Nephron progenitor cell (in vitro differentiated cells): ENCODE measurements at places on chromosomes 3 and 15.

GRCh38 chr15:74400313-74400860 lies 32.9 kb upstream of the CYP11A1 start:
- H3K36me3 ChIP-seq = no peaks in the 10 kb centered on the region
- DNase-seq = no peak
- peaks cover 42% of the 10 kb centered on the region for H3K4me1 ChIP-seq

DNA sequence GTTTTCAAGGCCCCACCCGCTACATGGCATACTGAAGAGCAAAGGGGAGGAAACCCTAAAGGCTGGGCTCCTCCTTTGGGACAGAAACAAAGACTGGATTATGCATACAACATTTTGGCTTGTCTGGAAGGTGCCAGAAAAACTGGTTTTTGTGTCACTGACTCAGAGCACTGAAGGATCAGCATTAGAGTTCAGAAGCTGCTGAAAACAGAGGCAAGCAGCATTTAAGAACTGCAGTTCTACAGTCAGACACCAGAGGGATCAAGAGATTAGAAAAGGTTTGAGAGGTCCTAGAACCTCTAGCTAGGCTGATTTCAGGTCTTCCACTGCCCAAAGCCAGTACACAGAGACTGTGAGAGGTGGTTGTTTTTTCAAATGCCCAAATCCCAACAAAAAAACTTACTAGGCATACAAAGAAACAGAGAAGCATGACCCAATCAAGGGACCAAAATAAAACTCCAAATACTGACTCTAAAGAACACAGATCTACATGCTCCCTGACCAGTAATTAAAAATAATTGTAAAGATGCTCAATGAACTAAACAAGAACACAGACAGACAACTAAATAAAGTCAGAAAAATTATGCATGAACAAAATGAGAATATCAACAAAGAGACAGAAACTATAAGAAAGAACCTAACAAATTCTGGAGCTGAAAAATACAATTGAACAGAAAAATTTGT lies 91.2 kb downstream of the SENP2 start:
- no peak overlapping the region for H3K4me3 ChIP-seq
- H3K27me3 ChIP-seq = no peaks in the 10 kb centered on the region
- no peak overlapping the region for H3K27ac ChIP-seq
- no peaks in the 10 kb centered on the region for H3K4me1 ChIP-seq
- H3K36me3 ChIP-seq = peaks cover 89% of the 10 kb centered on the region

GRCh38 chr15:60208709-60209108 lies 189.1 kb downstream of the ANXA2 start:
- no peak overlapping the region for H3K27ac ChIP-seq
- H3K36me3 ChIP-seq = no peaks in the 10 kb centered on the region
- H3K4me3 ChIP-seq = no peak overlapping the region

GRCh38 chr3:171561596-171562323 lies 101.6 kb upstream of the TNIK start:
- no peak overlapping the region for H3K4me3 ChIP-seq
- peaks cover 17% of the 10 kb centered on the region for H3K4me1 ChIP-seq
- H3K36me3 ChIP-seq = no peaks in the 10 kb centered on the region

DNA sequence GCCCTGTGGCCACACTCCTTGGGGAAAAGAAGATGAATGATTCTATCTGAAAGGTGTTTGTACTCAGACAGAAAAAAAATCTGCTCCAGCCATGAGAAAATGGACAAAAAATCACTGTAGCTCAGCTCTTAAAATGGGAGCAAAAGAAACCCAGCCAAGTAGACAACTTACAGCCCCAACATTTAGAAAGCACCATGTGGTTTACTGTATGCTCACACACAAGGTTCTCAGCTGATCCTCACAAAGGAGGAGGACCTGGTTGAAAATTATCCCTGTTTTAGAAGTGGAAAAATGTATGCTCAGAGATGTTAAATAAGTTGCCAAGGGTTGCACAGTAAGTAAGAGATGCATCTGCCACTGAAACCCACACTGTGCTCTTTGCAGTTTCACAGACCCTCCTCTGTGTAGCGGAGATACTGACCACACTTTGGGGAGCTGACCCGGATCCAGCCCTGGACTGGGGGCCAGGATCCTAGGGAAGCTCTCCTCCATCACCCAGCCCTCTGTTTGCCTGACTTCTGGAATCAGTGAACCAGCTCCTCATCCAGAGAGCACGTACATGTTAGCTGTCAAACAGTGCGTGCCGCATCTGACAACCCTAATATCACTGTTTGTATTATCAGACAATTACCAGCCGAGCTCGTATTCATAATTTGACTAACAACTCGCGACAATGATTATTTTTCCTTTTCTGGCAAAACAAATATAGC lies 32.7 kb upstream of the TPRG1 start:
- no peaks in the 10 kb centered on the region for H3K36me3 ChIP-seq
- no peak overlapping the region for H3K4me3 ChIP-seq
- H3K4me1 ChIP-seq = peaks cover 9% of the 10 kb centered on the region
- peaks cover 4% of the 10 kb centered on the region for H3K27me3 ChIP-seq
- DNase-seq = no peak
